ENCODE measurements at places on chromosomes 13 and 19. TPM values are rescaled to one million over a fixed set of nuclear protein-coding genes. Genes with fewer than 3 reads are reported as not detected.

The EFNA2 gene
- not detected for total RNA-seq

The NLRP9 gene
- not detected for total RNA-seq

The MAP4K1 gene
- total RNA-seq = 11.4 TPM

The SPTBN4 gene
- 0.53 TPM for total RNA-seq

GRCh38 chr13:43304449-43304848, 281.1 kb downstream of the DNAJC15 start:
- no peak for DNase-seq

DNA sequence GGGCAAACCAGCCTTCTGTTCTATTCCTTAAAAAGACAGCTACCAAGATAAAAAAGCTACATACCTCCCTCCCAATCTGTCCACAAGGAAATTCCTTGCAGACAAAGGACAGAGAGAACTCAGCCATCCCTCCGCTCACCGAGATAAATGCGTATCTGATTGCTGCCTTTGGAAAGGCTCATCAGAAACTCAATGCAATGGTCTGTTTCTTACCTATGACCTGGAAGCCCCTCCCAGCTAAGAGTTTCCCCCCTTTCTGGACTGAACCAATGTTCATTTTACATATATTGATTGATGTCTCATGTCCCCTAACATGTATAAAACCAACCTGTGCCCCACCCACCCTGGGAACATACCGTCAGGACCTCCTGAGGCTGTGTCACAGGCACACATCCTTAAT, 11.6 kb downstream of the BTBD2 start:
- no peak for DNase-seq

- DNase-seq = no peak
These were observed 14.9 kb upstream of the ZBTB7A start for GRCh38 chr19:4081441-4082129.

- DNase-seq = no peak
These were observed 3.1 kb downstream of the EFNB2 start for GRCh38 chr13:106532111-106532929.

- DNase-seq = no peak
These were observed 477.9 kb upstream of the MIR17HG start for GRCh38 chr13:90869580-90869979.

DNA sequence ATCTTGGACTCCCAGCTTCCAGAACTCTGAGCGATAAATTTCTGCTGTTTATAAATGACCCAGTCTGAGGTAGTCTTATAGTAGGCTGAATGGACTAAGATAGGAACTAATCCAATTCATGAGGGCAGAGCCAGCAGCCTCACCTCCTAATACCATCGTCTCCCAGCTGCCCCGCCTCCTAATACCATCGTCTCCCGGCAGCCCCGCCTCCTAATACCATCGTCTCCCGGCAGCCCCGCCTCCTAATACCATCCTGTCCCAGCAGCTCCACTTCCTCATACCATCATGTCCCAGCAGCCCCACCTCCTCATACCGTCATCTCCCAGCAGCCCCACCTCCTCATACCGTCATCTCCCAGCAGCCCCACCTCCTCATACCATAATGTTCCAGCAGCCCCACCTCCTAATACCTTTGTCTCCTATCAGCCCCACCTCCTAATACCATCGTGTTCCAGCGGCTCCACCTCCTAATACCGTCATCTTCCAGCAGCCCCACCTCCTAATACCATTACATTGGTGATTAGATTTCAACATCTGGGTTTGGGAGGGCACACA, 2.4 kb upstream of the ARGLU1 start:
- peak; percentile 90 for DNase-seq

GRCh38 chr13:99176309-99177276, 24.1 kb upstream of the UBAC2 start:
- DNase-seq = peak; percentile 77

DNA sequence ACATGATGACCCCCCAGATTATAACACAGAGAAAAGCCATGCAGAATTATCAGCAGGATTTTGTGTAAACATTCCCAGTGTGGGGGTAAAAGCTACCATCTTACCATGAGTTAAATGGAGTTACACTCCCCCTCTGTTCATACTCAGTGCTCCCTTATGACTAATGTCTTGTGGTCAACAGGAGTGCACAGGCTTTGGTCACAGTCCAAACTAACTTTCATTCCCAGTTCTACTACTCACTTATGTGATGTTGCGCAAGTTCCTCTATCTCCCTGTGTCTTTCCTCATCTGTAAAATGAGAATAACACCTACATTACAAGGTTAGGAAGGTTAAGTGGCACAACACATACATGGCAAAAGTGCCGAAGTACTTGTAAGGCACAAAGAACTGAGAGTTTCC, 277.9 kb downstream of the RBM26 start:
- DNase-seq = no peak

DNA sequence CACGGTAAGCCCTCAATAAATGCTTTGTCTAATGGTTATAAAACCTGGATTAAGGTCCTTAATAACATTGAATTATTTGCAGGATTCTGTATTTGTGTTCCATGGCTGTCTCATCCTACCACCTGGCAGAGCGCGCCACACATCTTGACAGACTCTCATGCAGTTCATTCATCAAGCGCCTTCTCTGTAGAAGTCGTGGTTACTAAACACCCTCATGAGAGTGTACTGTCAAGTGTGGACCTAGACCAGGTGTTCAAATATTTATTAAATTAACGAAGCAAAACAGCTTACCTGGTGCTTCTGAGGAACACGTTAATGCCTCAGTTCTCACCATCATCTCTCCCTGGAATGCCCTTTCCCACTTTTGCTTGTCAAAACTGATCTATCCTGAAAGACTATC, 13.1 kb upstream of the FBXL3 start:
- DNase-seq = no peak

DNA sequence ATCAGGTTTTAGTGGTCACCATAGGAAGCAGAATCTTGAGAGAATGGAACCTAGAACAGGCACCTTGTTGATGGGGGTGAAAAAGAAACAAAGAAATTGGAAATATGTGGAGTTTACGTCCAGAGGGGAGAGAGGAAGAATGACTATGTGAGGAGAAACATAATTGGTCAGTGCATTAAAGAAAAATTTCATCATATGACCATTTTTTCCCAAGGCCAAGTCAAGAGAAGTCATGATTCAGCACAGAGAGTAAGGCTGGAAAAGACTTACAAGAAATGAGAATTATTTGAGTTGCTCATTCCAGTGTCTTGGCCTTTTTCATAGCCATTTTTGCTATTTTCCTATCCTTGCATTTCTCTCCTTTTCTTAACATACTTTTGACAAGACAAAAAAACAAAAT, 421.7 kb downstream of the EFNB2 start:
- DNase-seq = no peak
